Amniotic stem cell (primary cell): ENCODE measurements at places on chromosomes 12 and 14.

DNA sequence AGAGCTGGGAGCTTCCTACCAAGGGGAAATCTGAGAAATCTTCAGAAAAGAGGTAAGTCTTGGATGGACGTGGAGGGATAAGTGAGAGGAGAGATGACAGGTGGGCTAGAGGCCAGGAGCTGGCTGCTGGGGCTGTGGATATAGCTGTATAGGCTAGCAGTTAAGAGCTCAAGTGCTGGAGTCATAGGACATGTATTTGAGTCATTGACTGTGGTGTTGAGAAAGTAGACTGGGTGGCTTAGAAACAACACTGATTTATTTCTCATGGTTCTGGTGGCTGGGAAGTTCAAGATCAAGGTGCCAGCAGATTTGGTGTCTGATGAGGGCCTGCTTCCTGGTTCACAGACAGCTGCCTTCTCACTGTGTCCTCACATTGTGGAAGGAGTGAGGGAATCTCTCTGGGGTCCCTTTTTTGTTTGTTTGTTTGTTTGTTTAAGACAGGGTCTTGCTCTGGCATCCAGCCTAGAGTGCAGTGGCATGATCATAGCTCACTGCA is 151.1 kb upstream of the FUT8 start:
- no peak for DNase-seq

- DNase-seq = no peak
Measured at GRCh38 chr14:100532154-100532861, 54.9 kb downstream of the BEGAIN start.

DNA sequence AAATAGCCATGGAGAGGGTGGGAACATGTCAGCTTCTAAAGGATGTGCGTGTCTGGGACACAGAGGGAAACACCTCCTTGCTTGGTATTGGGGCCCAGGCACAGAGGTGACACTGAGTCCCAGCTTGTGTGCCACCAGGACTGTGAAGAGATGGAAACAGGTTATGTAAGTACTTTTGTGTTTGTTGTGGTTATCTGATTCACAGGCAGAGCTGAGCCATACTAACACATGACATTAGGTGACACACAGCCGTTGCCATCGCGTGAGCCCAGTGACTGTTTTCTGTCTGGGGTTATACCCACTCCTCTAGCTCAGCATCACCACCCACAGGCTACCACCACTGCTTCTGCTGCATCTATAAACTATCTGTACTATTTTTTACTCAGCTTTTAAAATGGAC is 12.1 kb upstream of the FLVCR2 start:
- DNase-seq = no peak

GRCh38 chr12:55925371-55925770 is 2.3 kb downstream of the PYM1 start:
- no peak for DNase-seq

DNA sequence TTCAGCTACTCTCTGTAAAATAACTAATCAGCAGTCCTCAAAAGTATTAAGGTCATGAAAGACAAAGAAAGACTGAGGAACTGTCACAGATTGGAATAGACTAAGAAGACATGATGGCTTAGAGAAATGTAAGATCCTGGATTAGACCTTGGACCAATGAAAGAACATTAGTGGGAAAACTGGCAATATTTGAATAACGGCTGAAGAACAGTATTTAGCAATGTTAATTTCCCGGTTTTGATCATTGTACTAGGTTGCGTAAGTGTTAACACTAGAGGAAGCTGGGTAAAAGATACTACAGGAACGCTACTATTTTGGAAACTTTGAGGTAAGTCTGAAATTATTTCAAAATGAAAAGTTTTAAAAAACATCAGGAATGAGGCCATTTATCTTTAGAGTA is 98.8 kb upstream of the RESF1 start:
- DNase-seq = no peak

GRCh38 chr14:94173885-94174603 is at the start of gene PPP4R4:
Gene PPP4R4, plus strand, starts transcription at chr14:94174322. Its CDS starts 144 bp downstream, at chr14:94174466.
- peak; percentile 65 for DNase-seq

- no peak for DNase-seq
Measured at GRCh38 chr12:57869298-57869926, 22.9 kb upstream of the CTDSP2 start.

- DNase-seq = no peak
Measured at GRCh38 chr12:124458992-124459851, 108.2 kb downstream of the NCOR2 start.

- DNase-seq = peak; percentile 13
Measured at GRCh38 chr14:58428118-58428683, 682 bp downstream of the KIAA0586 start.

DNA sequence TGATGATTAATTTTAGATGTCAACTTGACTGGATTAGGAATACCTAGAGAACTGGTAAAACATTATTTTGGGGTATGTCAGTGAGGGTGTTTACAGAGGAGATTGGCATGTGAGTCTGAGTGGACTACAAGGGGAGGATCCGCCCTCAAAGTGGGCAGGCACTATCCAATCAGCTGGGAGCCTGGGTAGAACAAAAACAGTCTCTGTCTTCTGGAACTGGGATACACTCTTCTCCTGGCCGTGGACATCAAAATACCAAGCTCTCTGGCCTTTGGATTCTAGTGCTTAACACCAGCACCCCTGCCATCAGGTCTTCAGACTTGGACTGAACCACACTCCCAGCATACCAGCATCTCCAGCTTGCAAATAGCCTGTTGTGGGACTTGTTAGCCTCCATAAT is 4.4 kb upstream of the SCAF11 start:
- no peak for DNase-seq

DNA sequence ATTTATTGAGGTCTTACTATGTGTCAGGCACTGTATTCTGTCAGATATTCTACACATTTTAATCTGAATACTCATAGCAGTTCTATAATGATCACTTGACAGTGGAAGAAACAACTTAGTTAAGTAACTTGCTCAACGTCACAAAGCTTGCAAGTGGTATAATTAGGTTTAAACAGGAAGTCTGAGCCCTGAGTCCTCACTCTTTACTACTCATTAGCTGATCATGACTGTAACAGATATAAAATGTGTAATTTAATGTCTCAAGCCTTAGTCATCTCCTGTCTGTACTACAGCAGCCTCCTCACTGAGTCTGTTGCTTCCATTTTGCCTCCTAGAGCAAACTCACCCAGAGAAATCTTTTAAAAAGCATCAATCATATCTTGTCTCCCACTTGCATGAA is 38.9 kb downstream of the PPP4R4 start:
- DNase-seq = peak; percentile 10

- DNase-seq = peak; percentile 20
Measured at GRCh38 chr12:112992541-112993398, 14.5 kb downstream of the OAS2 start.

DNA sequence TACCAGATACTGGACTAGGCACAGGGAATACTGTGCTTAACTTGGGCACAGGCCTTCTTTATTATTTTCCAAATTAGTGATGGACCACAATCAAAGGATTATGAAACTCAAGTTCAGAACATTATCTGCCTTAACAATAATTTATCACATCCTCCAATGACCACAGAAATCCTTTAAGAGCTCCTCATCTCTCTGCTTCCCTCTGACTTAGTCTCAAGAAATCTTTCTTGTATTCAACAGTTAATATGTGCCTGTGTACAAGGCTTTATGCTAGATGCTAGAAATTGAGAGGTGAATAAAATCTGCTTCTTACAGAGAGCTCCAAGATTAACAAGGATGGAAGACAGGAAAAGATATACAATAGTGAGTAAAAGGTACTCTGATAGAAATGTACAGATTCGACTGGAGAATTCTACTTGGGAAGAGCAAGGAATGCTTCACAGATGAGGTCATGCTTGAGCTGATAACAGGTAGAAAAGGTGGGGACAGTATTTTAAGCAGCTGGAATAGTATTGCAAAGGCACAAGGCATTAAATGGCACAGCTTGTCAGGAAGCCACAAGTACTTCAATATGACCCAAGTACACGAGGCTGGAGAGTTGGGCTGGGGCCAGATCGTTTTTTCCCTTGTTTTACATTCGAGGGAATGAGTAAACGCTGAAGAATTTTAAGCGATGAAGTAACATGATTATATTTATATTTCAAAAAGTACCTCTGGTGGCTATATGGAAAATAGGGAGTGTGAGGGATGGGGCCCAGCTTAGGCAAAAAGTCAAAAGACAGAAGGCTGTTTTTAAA is 55.1 kb upstream of the ARID2 start:
- DNase-seq = peak; percentile 72

- no peak for DNase-seq
Measured at GRCh38 chr12:80714846-80715245, 1.9 kb upstream of the MYF5 start.

DNA sequence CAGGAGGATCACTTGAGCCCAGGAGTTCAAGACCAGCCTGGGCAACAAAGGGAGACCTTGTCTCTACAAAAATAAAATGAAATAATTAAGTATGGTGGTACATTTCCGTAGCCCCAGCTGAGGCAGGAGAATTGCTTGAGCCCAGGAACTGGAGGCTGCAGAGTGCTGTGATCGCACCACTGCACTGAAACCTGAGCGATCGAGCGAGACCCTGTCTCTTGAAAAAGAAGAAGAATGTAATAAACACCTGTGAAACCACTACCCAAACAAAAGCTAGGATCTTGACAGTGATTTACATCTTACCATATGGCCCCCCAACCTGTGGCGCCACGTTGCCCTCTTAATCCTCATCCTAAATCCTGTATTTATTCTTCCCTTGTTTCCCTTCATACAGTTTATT is 5.7 kb upstream of the DTX1 start:
- DNase-seq = no peak

- DNase-seq = no peak
Measured at GRCh38 chr12:132305991-132306884, 23.2 kb downstream of the GALNT9 start.

DNA sequence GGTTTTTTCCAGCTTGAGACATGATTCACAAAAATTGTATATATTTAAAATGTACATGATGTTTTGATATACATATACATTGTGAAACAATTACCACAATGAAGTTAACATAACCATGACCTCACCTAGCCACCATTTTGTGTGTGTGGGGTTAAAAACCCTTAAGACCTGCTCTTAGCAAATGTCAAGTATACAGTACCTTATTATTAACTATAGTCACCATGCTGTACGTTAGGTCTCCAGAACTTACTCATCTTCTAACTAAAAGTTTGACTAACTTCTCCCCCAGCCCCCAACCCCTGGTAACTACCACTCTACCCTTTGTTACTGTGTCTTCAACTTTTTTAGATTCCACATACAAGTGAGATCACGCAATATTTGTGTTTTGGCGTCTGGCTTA is 52.6 kb downstream of the EIF2S3B start:
- DNase-seq = no peak

GRCh38 chr12:32600681-32601080 is 78.4 kb upstream of the DNM1L start:
- DNase-seq = no peak

DNA sequence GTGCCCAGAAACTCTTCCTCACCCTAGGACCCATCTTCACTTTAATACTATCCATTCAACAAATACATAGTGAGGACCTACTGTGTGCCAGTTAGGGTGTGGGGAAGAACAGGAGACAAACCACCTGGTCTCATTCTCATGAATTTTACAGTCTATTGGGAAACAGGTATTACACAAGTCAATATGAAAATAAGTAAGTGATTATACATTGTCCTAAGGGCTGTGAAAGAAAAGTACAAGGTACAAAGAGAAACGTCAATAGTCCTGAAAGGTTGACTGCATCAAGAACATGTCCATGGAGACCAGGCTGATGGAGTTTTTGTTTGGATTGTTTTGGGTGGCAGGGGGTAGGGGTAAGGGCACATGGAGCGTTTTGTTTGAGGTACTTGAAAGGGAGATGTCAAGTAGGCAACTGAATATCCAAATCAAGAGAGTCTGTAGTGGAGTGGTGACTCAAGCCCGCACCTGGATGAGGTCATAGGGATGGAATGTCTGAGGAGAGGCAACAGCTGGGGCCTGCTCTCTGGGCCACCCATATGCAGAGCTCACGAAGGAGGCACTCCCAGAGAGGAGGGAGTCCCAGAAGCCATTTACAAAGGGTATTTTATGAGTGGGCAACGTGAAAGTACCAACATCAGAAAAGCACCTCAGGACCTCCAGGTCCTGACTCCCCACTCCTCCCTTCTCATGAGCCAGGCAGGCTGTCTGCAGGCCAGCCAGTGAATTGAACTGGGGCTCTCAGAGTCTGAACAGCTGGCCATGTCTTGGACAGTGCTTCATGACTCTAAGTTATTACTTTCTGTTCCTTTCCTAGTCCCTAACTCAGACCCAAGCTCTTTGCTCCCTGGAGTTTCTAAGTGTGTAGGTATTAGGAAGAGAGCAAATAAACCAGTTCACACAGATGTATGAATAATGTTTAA is 272.0 kb downstream of the ZFP36L1 start:
- DNase-seq = no peak

DNA sequence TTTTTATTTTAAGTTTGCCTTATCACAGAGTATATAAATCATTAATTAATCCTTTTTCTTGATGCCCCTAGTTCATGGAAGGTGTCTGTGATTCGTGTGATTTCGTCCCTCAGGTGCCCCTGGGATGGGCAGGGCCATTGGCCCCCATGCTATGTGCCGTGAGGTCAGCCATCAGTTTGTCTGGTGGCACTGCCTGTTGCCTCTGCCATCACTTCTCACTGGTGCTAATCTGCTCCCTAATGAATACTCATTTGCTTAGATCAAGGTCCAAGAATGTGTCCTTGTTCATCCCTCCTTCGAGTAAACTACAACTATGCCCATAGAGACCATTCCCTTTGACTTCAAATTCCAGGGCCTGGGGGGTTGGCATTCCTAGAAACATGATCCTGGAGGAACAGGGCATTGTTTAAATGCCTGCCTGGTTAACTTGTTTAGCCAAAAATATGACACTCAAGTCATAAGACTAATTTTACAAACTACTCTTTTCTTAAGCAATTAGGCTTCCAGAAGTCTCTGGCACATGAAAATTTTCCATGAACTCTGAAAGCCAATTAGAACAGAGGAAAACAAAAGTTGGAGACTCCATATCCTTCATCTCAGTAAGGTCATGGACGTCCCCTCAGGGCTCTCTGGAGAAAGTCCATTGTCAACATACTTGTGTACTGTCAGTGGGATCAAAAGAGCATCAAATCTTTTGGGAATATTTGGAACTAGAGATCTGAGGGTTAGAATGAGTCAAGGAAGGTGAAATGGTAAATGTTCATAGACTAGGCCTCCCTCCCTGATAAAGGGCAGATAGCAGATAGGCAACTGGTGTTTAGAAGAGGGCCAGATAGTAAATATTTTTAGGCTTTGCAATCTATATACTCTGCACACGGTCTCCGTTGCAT is 90.9 kb upstream of the PLXNC1 start:
- no peak for DNase-seq

DNA sequence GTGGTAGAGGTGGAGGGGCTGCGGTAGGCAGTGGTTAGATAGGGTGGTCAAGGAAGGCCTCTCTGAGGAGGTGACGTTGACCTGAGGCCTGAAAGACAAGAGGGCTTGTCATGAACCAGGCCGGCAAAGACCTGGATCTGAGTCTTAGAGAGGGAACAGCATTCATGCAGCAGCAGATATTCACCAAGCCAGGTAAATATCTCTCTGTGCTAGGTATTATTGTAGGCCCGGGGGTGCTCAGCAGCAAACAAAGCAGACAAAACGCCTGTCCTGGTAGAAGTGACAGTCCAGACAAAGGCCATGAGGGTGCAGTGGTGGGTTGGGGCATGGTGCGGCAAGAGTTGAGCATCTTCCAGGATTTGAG is 117.6 kb downstream of the PTPN11 start:
- DNase-seq = no peak
